ENCODE measurements at places on chromosomes 6 and 20.

GRCh38 chr6:44554861-44555260, 167.4 kb downstream of the CDC5L start:
- no peak for DNase-seq

DNA sequence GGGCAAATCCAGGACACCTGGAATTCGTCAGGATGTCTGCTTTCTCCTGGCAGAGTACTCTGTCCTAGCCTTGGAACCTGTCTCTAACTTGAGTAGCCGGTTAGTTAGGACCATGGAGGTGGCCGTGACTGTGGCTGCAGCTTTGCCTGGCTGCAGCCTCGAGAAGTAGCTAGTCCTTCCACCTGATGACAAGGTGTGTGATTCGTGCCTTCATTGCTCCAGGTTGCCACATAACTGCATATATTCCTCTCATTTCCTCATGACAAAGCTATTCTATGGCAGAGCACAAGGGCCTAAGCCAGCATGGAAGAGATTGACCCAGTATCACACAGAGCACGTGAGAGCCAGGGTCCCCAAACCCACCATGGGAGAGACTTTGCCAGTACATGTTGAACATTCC, 39.8 kb upstream of the KIF25 start:
- DNase-seq, result no peak

GRCh38 chr6:112781241-112781640, 434.1 kb downstream of the RFPL4B start:
- DNase-seq, result no peak

GRCh38 chr20:14544688-14545087, 207.3 kb upstream of the FLRT3 start:
- DNase-seq, result no peak

- no peak for DNase-seq
Measured at GRCh38 chr6:80940571-80940970, 811.9 kb downstream of the TENT5A start.

Data from central memory CD4-positive, alpha-beta T cell (primary cell).